Left lung (tissue), 14 donors: ENCODE measurements at places on chromosomes 12 and 14.
A peak's percentile ranks its signal among the peaks of the same experiment; 100 is the strongest.

GRCh38 chr14:101733211-101733610 is 28.3 kb upstream of the PPP2R5C start:
- peak overlapping the region; percentile 13 for H3K27ac ChIP-seq
- DNase-seq: no peak
- H3K4me1 ChIP-seq: peaks cover 11% of the 10 kb centered on the region
- no peak overlapping the region for H3K4me3 ChIP-seq

DNA sequence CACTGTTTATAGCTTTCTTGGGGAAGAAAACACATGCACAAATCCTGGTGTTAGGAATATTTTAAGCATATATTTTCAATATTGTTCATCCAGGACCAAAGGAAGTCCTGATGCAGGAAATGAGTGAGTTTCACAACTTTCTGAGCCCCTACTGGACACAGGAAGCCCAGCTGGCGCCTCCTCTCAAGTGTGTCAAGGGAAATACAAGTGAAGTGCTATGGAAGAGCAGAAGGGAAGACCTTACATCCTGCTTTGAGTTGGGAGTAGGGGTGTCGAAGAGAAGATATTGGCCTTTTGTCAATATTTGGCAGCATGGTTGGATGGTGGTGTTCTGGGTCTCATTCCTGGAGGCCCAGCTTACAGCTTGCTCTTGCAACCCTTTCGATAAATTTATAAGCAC is 66.1 kb upstream of the ZDHHC17 start:
- H3K4me1 ChIP-seq: no peaks in the 10 kb centered on the region
- no peaks in the 10 kb centered on the region for H3K36me3 ChIP-seq
- no peak overlapping the region for H3K27ac ChIP-seq
- H3K27me3 ChIP-seq: no peaks in the 10 kb centered on the region

DNA sequence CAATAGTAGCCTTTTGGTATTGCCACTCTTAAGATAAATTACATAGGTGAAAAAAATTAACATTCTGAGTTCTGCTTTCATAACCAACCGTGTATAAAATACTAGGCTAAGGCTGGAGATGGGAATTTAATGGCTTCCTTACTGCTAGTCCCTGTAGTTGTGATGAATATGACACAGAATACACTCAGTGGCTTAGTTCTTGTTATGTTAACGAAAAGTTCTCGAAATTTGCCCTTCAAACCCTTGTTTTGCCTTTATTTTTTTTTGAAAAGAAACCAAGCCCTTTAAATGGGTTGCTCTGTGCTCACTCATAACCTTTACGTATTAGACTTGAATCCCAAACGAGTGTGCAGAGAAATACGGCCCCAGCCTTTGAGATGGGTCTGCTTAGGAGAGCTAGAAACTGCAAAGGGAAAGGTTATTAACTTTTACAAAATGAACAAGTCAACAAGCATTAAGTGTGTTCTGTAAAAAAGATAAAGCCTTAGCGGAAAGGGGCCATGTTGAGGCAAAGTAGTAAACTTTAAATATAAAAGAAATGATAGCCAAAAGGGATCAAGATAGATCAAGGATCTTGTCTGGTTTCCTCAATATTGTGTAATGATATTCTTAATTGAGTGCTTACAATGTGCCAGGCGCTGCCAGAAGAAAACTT is 1.7 kb downstream of the NUDT4 start:
- DNase-seq: no peak
- peak overlapping the region; percentile 68 for H3K4me3 ChIP-seq
- H3K36me3 ChIP-seq: no peaks in the 10 kb centered on the region
- H3K27ac ChIP-seq: peak overlapping the region; percentile 87
- H3K27me3 ChIP-seq: no peaks in the 10 kb centered on the region

DNA sequence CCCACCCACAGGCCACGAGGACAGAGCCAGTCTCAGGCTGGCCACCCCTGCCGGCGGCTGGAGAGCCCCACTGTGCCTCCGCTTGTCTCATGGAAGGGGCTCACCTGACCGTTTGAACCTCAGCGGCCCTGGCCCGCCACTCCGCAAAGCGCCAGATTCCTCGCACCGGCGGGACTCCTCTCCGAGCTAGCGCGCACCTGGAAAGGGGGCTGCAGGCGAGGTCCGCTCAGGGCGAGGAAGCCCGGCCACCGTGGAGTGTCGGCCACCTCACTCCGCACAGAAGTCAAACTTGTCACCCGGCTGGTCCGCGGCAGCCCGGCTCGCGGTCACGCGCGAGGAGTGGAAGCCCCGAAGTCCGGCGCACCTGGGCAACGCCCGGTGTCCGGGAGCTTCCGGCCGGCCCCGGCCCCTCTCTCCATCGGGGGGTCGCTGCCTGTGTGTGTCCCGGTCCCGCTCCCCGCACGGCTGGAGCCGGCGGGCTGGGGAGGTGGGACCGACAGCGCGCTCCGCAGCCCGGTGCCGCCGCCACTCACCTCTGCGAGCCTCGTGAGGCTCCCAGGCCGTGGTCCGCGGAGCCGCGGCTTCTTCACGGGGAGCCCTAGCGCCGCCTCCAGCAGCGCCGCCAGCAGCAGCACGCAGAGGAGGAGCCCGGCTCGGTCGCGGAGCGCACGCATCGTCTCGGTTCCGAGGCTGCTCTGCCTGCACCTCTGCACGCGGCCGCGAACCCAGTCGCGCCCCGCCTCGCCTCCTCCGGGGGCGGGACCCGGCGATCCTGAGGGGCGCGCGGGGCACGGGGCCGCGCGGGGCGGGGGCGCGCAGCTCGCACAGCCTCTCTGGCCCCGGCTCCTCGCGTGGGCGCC is at the start of gene ISM2:
ISM2 (minus strand) TSS at position 697 of the 860 bp plus-strand sequence; CDS start at position 674, 23 bp downstream.
- peaks cover 51% of the 10 kb centered on the region for H3K27me3 ChIP-seq
- no peak within 1 kb of the TSS for H3K27ac ChIP-seq
- peak; percentile 31 for DNase-seq

DNA sequence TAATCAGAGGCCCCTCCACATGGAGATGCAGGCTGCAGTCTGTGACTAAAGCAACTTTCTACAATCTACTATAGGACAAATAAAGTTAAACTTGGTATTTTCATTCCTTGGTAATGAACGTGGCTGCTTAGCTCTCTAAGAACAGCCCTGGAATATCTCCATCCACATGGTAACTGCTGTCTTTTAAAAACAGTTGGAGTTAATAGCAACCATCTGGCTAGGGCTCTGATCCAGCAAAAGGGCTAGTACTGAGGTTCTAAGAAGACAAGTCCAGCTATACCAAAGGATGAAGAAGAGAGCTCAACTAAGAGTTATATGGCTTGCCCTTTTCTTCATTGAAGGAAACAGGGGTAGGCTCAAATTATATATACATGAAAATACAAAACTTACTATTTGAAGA is 920.1 kb downstream of the FLRT2 start:
- H3K4me1 ChIP-seq: no peaks in the 10 kb centered on the region
- no peaks in the 10 kb centered on the region for H3K36me3 ChIP-seq
- H3K27me3 ChIP-seq: no peaks in the 10 kb centered on the region

- no peaks in the 10 kb centered on the region for H3K4me1 ChIP-seq
- H3K36me3 ChIP-seq: no peaks in the 10 kb centered on the region
- H3K27ac ChIP-seq: no peak overlapping the region
- H3K4me3 ChIP-seq: no peak overlapping the region
- DNase-seq: peak; percentile 51
Observed at GRCh38 chr14:94936401-94936892, 166.5 kb upstream of the GSC start.

GRCh38 chr14:89302396-89302950 is 114.6 kb downstream of the FOXN3 start:
- no peaks in the 10 kb centered on the region for H3K27me3 ChIP-seq
- no peaks in the 10 kb centered on the region for H3K36me3 ChIP-seq
- DNase-seq: no peak
- H3K27ac ChIP-seq: peak overlapping the region; percentile 84
- H3K4me1 ChIP-seq: peaks cover 29% of the 10 kb centered on the region

DNA sequence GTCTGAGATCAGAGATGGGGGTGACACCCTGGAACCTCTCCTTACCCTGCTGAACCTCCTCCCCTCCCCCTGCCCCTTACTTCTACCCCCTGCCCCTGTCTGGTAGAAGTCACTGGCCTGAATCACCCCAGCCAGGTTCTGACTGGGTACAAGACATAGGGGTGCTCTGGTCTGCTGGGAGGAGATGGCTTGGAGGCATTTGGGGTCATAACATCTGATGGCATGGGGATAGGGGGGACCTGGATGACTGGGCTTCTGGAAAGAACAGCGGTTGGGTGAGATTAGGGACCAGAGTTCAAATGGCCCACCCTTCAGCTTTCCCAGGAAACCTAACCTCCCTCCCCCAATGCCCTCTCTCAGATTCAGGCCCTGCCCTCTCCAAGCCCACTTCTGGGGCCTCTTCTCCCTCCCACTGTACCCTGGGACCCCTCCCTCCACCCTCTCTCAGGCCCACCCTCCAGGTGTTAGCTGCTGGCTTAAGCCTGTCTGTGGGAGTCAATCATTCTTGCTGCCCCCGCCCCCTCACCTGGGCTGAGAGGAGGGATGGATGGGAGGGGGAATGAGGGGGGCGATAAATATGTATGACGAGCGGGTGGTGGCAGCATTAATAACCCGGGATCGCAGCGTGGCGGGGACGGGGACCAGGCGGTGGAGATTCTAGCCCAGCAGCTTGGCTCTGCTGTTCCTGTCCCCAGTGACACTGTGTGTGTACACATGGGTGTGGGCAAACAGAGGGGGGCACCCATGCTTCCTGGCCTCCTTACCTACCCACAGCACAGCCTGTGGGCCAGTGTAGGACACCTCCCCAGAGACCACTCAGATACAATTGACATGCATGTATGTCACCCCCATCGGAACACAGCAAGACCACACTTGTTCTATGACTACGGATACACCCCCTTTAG is 5.9 kb downstream of the NXPH4 start:
- H3K4me3 ChIP-seq: no peak overlapping the region
- DNase-seq: no peak
- H3K36me3 ChIP-seq: no peaks in the 10 kb centered on the region
- no peak overlapping the region for H3K27ac ChIP-seq
- H3K4me1 ChIP-seq: peaks cover 27% of the 10 kb centered on the region

DNA sequence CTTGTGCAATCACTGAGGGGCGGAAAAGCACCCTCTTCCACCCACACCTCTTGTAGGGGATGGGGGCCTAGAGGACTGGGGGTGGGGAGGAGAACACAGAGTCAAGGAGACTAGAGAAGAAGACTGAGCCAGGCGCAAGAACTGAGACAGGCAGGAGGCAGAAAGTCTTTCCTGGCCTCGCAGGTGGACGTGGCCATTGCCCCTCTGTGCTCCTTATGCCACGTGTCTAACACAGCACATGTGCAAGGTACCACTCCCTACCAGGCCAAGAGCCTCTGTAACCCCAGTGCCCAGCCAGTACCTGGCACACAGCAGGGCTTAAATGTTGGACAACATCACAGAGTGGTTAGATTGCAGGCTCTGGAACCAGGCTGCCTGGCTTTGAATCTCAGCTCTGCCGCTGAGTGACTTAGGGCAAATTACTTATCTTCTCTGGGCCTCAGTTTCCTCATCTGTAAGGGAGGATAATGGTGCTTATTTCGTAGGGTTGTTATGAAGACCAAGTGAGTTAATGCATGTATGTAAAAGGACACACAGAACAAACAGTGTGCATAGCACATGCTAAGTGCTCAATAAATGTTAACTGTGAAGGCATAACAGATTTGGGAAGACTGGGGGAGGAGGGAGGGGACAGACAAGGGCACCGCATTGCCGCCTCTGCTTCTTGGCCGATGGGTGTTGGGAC is 1.4 kb upstream of the TAMALIN start:
- DNase-seq: no peak
- no peaks in the 10 kb centered on the region for H3K36me3 ChIP-seq
- H3K4me1 ChIP-seq: peaks cover 57% of the 10 kb centered on the region
- H3K27ac ChIP-seq: no peak overlapping the region
- H3K27me3 ChIP-seq: peaks cover 47% of the 10 kb centered on the region
- no peak overlapping the region for H3K4me3 ChIP-seq

GRCh38 chr12:12445165-12445881 is 88.4 kb downstream of the BORCS5 start:
- no peaks in the 10 kb centered on the region for H3K36me3 ChIP-seq
- peaks cover 71% of the 10 kb centered on the region for H3K4me1 ChIP-seq
- DNase-seq: no peak
- no peak overlapping the region for H3K4me3 ChIP-seq
- H3K27ac ChIP-seq: no peak overlapping the region
- H3K27me3 ChIP-seq: no peaks in the 10 kb centered on the region

GRCh38 chr12:109875572-109876131 is 4.7 kb downstream of the GLTP start:
- no peak for DNase-seq
- H3K4me1 ChIP-seq: peaks cover 7% of the 10 kb centered on the region
- no peak overlapping the region for H3K4me3 ChIP-seq
- no peaks in the 10 kb centered on the region for H3K36me3 ChIP-seq
- H3K27me3 ChIP-seq: no peaks in the 10 kb centered on the region

DNA sequence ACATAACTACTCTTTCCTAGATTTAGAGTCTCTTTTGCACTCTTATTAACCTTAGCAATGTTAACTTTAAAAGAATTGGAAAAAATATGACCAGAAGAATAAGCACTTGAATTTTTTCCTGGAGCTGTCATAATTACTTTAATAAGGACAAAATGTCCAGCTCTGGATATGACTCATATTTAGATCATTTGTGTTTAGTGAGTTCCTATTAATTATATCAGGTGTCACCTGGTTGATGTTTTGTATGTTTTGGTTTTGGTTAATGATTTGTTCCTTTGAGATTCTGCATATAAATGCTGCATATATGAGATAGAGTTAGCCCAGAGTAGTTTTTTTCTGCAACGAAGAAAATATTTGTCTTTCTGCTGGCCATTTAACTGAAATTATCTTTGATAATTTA is 5.1 kb downstream of the CLECL1 start:
- no peak overlapping the region for H3K27ac ChIP-seq
- no peak overlapping the region for H3K4me3 ChIP-seq
- H3K36me3 ChIP-seq: no peaks in the 10 kb centered on the region
- H3K4me1 ChIP-seq: no peaks in the 10 kb centered on the region

GRCh38 chr12:9051158-9051550 is 61.8 kb downstream of the KLRG1 start:
- no peak for DNase-seq
- no peak overlapping the region for H3K27ac ChIP-seq
- no peaks in the 10 kb centered on the region for H3K36me3 ChIP-seq
- no peaks in the 10 kb centered on the region for H3K27me3 ChIP-seq

GRCh38 chr14:20487396-20487725 is 18.0 kb upstream of the RNASE10 start:
- H3K4me1 ChIP-seq: peaks cover 32% of the 10 kb centered on the region
- no peaks in the 10 kb centered on the region for H3K36me3 ChIP-seq
- H3K27ac ChIP-seq: no peak overlapping the region

GRCh38 chr14:74843653-74844052 is 32.3 kb downstream of the PROX2 start:
- H3K4me1 ChIP-seq: peaks cover 3% of the 10 kb centered on the region
- H3K4me3 ChIP-seq: no peak overlapping the region
- no peak overlapping the region for H3K27ac ChIP-seq
- H3K36me3 ChIP-seq: peaks cover 10% of the 10 kb centered on the region
- no peaks in the 10 kb centered on the region for H3K27me3 ChIP-seq
